Stimulated activated CD4-positive, alpha-beta T cell treated with anti-CD3 and anti-CD28 coated beads, Interleukin-4, amount 100 ng/mL, for 4 hours (primary cell): ENCODE measurements at places on chromosomes 6 and 20.

- DNase-seq = no peak
Measured at GRCh38 chr20:24501764-24502556, 32.5 kb downstream of the SYNDIG1 start.

DNA sequence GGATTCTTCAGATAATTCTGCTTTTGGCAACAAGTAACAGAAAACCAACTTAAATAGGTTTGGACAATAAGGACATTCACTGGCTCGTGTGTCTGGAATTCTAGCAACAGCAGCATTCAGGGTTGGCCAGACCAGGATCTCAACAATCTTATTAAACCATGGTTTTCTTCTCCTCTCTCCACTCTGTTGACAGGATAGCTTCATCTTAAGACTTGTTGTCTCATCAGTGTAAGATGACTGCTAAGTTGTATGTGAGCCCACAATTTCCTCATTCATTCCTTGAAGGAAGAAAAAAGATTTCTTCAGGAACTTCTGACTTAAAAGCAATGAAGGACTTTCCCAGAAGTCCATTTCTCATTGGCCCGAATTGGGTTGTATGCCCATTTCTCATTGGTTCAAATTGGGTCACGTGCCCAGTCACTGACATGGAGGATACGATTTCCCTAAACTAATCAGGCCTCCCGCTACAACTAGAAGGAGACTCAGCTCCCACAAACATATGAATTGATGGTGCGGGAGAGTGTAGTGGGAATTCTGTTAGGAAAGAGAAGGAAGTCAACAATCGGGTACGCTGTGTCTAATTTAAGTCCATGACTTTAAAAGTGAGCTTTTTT is 83.7 kb downstream of the SLC22A3 start:
- no peak for DNase-seq

DNA sequence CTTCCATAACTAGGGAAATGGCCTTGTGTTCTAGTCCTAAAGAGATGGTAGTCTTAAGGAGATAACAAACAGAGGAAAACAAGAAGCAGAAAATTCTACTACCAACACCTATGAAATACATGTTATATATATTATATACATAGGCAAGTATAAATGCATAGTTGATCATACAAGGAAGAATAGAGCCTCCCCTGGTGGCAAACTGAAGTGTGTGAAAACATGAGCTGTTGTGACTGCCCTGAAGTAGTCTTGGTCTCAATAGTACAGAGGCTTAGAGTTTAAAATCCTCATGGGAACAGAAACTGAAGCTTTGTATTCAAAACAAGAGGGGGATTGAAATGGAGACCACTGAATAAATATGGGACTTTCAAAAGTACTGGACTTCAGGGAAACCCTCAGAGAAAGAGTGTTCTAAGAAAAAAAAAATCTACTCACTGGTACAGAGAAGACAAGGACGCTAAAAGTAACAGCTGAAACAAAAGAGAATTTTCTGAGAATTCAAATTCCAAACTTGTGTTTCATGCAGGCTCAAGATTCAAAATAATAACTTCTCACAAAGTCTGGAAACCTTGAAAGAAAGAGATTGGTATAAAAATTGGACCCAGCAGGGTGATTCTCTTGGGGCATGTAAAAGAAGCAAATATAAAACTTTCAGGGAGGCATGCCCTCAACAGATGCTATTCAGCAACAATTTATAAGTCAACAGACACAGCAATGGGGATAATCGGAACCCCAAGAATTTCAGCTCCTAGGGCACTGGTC is 59.7 kb upstream of the SAMD3 start:
- no peak for DNase-seq

DNA sequence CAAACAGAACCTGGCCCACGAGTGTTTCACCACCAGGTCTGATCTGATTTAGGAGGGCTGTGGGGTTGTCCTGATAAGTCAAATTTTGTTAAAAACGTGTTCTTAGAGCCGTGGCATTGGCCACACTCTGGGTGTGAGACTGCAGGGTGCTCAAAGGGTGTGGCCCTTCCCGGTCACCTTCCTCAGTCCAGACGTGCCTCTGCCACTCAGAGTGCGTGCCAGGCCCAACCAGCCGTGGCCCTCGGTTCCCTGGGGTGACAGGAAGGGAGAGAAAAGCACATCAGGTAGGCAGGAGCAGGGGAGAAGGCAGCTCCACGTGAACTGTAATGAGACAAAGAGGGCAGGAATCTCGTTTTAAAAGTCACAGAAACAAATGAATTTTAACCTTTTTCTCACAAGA is 115.4 kb downstream of the FAM120B start:
- DNase-seq = no peak

DNA sequence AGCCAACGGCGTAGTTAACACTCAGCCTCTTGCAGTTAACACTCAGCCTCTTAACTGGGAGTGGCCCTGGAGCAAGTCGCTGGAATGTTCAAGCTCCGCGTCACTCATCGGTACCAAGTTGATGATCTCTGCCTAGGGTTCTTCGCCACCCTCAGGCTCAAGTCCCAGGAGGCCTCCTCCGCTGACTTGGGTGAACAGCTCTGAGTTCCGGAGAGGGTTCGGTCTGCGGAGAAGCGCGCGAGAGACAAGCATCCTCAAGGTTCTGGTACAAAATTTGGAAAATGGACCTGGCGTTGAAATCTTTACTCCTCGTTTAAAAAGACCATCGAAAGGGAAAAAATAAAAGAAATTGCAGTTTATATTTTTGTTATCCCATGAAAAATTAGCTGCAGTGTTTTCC is 876 bp upstream of the DSP start:
- no peak for DNase-seq

DNA sequence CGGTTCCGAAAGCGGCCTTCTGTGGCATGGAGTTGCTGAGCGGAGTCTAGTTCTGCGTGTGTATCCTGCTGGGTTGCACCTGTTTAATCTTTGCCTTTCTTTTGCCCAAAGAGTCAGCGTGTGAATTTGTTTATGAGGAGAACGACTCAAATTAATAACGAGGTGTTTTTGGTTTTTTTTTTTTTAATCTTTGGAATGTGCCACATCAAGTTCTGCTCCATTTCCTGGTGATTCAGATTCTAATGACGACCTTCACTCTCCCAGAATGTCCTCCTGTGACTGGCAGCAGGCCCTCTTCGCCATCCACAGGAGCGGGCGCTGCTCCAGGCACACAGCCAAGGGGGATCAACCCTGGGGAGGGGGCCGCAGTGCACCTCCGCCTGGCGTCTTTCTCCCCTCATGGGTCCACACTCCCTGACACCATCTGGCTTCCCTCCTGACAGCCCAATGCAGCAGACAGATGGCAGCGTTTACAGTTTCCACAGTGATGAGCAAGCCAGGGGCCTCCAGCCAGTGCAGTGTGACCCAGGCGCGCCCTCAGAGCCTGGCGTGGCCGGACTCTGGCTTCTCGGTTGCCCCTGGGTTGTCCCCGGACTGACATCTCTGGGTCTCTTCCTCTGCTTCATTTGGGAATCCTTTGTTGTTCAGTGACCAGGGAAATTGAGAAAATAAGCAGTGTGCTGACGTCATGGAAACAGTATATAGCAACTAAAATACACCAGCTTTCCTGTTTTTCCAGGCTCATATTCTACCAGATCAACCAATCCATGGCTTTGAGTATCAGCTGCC is 27.5 kb upstream of the AFDN start:
- DNase-seq = no peak

DNA sequence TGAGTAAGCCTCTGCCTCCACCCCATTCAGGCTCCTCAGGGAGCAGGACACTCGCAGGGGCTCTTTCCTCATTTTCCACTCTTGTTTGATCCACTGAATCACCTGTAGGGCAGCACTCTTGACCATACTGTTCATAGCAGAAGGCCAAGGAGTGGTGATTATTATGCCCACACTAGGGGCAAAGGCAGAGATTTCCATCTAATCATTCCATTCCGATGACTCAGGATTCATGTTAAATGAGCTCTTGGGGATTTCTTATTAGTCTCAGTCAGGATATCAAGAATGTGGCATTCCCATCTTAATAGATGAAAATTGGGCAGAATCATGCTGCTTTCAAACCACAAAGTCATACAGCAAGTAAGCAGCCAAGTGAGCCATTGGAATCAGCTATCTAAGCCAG is 101.9 kb upstream of the MOCS1 start:
- no peak for DNase-seq

GRCh38 chr6:13575377-13575775 is 975 bp downstream of the SIRT5 start:
- DNase-seq = no peak
